Foreskin fibroblast (primary cell): ENCODE measurements at places on chromosomes 3 and 15.
A peak's percentile ranks its signal among the peaks of the same experiment; 100 is the strongest.

- no peak for DNase-seq
Measured at GRCh38 chr15:99522288-99522687, 43.5 kb upstream of the MEF2A start.

- DNase-seq, result peak; percentile 36
Measured at GRCh38 chr3:30437171-30437601, 169.2 kb upstream of the TGFBR2 start.

GRCh38 chr15:52331490-52332240 is 36.1 kb upstream of the MYO5C start:
- peak; percentile 33 for DNase-seq

DNA sequence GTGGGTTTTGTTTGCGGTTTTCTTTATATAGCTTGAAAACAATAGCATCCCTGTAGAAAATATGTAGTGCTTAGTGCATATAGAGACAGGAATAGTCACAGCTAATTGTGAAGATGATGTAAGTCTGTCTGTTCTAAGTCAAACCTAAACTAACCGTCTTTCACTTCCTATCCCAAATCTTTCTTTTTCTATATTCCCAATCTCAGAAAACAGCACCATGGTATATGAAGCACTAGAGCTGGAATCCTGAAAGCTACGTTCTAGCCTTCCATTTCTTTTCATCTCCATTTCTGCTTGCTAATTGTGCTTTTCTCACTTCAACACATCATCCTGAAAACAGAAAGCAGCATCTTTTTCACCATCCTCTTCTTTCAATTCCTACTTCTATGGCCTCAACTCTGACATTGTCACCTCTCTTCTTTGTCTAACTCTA is 1235.5 kb downstream of the ROBO2 start:
- no peak for DNase-seq

GRCh38 chr15:26697913-26698312 is 75.0 kb downstream of the GABRB3 start:
- no peak for DNase-seq

DNA sequence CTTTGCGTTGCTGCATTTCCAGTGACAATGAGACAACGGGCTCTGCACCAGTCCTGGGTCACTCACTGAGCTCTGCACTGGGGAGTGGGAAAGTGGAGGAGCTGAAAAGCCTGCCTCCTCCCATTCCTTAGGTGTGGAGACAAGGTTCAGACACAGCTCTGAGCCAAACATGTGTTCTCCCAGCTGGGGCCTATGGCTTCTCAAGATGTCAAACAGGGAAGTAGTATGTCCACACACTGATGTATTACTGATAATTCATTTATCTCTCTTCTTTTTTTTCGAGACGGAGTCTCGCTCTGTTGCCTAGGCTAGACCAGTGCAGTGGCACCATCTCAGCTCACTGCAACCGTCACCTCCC is 90.2 kb upstream of the SLC4A7 start:
- no peak for DNase-seq

- no peak for DNase-seq
Measured at GRCh38 chr15:28094732-28095521, 4.2 kb downstream of the OCA2 start.

DNA sequence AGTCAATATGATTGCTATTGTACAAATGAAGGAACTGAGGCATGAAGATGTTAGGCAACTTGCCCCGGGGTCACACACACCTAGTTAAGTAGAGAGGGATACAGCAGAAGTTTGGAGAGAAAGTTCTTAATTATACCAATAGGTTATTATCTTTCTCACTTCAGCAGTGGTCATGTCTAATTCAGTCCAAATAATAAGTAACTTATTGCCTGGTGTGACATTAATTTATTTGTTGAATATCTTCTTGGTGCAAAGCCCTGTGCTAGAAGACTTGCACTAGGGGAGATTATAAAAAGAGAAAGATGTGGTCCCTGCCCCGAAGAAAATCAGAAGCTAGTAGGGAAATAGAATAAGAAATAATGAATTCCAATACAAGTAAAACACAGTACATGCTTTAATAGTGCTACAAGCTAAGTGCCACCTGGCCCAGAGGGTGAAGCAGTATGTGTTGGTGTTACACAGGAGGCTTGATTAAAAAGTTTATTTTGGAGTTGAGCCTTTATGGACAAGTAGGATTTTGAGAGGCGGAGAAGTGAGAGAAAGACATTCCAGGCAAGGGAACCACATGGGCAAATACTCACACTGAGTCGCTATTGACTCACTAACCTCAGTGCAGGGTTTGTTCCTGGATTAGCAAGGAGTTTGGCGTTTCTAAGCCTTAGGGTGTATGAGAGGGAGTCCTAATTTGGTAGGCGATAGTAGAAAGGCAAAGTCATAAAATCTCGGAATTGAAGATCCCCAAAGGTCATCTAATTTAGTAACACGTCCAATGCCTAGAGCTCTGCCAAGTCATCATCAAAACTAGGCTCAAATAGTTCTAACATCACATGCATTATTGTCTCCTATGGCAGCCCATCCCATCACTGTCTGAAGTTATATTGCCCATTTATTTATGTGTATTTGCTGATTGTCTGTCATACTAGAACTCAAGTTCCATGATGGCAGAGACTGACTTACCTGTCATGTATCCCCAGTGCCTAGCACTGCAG is 19.2 kb upstream of the GSK3B start:
- DNase-seq, result peak; percentile 87

- peak; percentile 40 for DNase-seq
Measured at GRCh38 chr3:117563063-117563462, 853.5 kb downstream of the TUSC7 start.

- no peak for DNase-seq
Measured at GRCh38 chr15:64583519-64583918, 123.1 kb downstream of the ZNF609 start.

DNA sequence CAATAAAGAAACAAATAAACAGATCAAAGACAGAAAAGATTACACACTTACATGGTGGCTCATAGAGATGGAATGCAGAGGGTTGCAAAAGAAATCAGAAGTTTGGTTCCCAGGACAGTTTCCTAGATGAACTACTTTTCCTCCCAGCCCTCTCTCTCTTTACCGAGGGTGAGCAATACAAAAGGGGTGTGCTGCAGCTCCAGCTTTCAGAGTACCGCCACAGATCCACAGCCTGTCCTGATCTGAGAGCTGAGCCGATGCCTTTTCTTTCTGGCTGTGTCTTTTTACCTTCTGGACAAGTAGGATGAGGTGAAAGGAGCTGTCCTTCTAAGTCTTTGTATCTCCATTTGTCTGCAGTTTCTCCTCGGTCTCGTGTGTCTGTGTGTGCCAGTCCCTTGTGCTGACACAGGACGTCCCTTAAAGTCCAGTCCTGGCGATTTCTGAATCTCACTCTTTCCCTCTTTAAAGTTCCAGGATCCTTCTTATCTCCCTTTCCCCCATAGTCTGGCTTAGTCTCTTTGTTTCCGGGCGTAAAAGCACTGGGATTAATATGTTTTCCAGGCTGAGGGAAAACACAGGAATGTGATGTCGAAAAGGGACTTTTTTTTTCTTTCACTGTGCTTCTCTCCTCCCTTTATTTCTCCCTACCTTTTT is 540 bp downstream of the CCDC80 start:
- DNase-seq, result peak; percentile 91

- DNase-seq, result no peak
Measured at GRCh38 chr15:33113666-33114373, 80.7 kb downstream of the FMN1 start.

DNA sequence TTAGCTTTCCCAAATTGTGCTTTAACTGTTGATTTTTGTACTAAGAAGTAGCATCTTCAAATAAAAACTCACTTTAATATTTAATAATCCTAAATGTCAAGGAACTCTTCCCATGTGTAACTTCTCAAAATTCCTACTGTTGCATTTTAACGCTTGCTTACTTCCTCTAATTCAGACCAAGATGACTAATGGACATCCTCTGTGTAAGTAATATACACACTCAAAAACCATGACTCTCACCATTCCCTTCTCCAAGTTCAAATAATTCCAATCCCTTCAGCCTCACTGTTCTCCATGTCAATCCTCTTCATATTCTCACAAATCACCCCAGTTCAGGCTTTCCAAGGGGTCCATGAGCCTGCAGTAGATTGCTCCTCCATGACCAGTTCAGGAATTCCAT is 13.0 kb downstream of the MRPL46 start:
- DNase-seq, result peak; percentile 39

- no peak for DNase-seq
Measured at GRCh38 chr15:58444056-58444455, 12.3 kb downstream of the LIPC start.

GRCh38 chr3:60277361-60277800 is 973.9 kb downstream of the FHIT start:
- no peak for DNase-seq

GRCh38 chr15:37078566-37078965 is 21.8 kb downstream of the MEIS2 start:
- no peak for DNase-seq

GRCh38 chr3:119826711-119827608 is 45.1 kb downstream of the NR1I2 start:
- DNase-seq, result no peak

- DNase-seq, result no peak
Measured at GRCh38 chr3:54125300-54125699, 2.9 kb downstream of the CACNA2D3 start.

- DNase-seq, result no peak
Measured at GRCh38 chr3:132004571-132004970, 30.2 kb downstream of the CPNE4 start.

- no peak for DNase-seq
Measured at GRCh38 chr15:90981681-90982080, 12.7 kb downstream of the PRC1 start.
